ENCODE measurements at places on chromosomes 6 and 20.

- DNase-seq: no peak
Measured at GRCh38 chr6:135147637-135148592, 33.2 kb upstream of the MYB start.

DNA sequence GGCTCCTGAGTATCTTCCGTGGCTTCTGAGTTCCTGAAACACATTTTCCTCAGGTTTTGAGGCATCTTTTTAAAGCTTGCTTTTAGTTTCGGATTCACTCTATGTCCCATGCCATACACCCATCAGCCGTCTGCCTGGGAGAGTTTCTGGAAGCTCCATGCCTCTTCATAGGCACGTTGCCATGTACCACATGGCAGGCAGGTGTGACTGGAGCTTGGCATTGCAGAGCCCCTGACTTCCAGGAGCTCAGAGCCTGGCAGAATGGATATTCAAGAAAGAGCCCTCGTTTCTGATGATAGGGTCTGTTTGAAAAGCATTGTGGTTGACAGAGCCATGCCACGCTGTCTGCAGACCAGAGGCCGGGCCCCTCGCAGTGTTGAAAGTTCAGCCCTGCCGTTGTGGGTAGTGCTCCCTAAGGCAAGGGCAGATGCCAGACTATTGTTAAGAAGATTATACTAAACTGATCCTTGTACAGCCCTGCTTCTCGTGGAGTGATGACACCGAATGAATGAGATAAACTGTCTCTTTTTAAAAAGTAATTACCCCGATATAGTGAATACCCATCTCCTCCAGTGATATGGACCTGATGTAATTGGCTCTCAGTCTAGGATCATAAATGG lies 100.0 kb downstream of the RPP40 start:
- DNase-seq: no peak

DNA sequence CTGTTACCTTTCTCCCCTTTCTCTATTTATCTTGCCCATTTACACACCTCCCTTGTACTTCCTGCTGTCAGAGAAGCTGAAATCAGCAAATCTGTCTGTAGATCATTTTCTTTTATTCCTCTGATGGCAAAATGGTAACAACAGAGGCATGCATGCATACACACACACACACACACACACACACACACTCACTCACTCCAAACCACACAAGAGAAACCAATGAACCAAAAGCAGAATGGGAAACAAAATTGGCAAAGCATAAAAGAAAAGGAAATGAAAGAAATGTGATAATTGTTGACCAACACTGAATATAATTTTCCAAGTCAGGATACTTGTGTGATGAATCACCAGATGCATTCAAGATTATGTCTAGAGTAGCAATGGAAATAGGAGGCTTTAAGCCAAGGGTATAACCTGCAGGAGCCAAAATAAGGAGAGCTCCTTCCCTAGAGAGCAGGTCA lies 172.4 kb downstream of the PLCB4 start:
- DNase-seq: no peak

DNA sequence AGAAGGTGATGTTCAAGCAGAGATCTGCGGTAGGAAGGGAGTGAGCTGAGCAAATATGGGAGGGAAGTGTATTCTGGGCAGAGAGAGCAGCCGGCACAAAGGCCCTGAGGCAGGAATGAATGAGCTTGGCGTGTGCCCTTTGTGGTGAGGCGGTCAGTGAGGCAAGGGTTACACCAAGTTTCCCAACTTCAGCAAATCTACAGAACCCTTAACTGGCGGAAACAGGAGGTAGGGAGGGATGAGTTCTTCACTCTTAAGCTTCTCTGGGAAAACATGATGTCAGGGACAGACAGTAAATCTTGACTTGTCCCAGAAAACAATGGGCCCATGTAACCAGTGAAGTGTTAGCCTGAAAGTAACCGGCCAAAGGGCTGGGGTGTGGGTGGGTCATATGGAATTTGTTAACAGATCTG lies 97.1 kb upstream of the PTPN1 start:
- DNase-seq: no peak

- no peak for DNase-seq
Measured at GRCh38 chr6:20028143-20028542, 184.1 kb downstream of the MBOAT1 start.

DNA sequence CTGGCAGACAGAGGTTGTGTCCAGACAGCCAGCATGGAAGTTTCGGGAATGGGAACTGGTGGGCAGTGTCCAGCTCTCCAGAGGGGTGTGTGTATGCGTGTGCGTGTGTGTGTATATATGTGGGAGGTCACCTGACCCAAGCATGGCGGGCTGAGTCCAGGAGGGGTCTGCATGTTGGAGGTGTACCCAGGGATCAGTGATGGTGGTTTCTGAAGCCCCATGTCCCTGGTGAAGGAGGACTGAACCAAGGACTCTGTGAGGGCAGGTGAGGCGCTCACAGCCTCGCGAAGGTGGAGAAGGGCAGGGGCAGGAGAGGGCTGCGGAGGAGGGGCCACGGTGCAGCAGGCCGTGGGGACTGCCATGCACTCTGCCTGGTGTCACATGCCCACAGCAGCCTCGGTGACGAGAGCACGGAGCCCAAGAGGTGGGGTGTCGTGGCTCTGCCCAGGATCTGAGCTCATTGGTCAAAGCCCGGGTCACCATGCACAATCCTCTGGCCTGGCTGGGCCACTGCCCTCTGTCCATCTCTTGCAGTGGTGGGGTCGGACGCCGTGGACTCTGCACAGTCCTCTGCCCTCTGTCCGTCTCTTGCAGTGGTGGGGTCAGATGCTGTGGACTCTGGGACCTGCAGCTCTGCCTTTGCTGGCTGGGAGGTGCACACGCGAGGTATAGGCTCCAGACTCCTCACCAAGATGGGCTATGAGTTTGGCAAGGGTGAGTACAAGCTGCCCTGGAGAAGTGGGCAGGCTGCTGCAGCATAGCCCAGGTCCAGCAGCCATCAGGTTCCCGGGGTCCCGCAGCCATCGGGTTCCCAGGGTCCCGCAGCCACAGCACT lies 2.1 kb upstream of the LIME1 start:
- DNase-seq: no peak

- DNase-seq: no peak
Measured at GRCh38 chr20:37540001-37540400, 12.3 kb upstream of the BLCAP start.

GRCh38 chr6:35370785-35371493 lies 28.6 kb downstream of the PPARD start:
- DNase-seq: no peak

DNA sequence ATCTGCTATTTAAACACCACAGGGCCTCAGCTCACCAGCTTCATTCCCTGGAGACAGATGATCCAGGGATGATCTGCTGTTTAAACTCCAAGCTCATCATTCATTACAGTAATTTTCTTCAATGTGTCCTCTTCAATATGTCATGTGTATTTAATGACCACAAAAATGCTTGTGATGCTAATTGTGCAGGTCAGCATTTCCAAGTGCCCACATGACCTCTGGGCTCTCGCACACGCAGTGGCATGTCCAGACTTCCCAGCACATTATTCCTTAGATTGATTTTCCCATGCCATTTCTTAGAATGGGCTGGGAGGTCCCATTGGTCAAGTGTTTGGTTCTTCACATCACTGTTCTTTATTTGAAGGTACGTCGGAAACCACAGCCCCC lies 434.4 kb downstream of the HAO1 start:
- DNase-seq: no peak

DNA sequence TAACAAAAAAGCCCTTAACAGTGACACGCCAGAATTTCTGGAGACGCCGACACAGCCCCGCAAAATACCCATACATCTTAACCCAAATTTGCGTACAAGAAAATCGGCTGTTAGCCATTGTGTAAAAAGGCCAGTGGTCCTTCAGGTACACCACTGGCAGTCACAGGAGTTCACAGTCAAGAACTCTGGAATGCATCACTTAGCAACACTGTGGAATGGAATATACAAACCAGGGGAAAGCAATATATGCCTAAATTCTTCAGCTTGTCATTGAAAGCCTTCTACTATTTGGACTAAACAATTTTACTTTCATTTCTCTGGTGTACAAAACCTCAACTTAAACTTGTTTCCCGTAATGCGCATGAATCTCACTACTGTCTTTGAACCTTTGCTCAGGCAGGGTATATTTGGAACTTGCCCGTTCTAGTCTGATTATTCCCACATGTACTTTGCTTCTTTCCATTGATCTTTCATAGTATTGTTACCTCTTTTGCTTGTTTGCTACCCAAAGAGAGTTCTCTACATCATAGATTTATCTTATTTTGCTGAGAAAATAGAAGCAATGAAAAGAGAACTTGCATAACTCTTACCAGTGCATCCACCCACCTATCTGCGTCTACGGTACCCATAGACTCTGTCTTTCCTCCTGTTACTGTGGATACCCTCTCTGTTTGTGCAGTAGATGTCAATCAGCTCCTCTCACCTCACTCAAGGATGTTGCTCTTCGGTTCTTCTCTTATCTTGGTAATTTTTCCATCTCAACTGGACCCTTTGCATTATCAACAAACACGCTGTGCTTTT lies at the start of gene ARMH2:
TSS of gene ARMH2 (minus strand) at position 178 of the 801 bp plus-strand sequence. CDS start at position 118, 60 bp downstream.
- DNase-seq: no peak

DNA sequence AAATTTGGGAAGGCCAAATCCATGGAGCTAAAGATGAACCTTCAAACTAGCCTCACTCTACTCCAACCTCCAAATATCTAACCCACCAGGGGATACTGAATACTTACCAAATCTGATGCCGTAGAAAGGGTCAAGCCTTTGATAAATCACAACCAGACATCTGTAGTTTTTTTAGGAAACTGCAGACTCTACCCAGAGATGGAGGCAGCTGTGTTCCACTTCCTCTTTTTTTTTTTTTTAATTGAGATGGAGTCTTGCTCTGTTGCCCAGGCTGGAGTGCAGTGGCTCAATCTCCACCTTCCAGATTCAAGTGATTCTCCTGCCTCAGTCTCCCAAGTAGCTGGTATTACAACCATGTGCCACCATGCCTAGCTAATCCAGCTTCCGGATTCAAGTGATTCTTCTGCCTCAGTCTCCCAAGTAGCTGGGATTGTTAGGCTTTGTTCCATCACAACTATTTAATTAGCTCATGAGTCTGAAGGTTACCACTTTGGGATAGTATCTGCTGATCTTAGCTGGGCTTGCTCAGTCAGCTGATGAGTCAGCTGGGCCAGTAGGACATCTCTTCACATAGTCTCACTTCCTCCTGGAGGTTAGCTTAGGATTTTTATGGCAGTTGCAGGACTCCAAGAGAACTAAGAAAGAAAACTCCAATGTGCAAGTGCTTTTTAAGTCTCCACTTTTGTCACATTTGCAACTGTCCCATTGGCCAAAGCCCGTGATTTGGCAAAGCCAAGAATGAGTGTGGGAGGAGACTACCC lies 13.3 kb downstream of the FRK start:
- DNase-seq: no peak

- DNase-seq: no peak
Measured at GRCh38 chr6:138752017-138752416, 21.6 kb upstream of the CCDC28A start.

- DNase-seq: no peak
Measured at GRCh38 chr20:46060301-46060881, 29.4 kb downstream of the NCOA5 start.

GRCh38 chr6:26233649-26234420 lies 131.2 kb upstream of the BTN3A2 start:
- no peak for DNase-seq

DNA sequence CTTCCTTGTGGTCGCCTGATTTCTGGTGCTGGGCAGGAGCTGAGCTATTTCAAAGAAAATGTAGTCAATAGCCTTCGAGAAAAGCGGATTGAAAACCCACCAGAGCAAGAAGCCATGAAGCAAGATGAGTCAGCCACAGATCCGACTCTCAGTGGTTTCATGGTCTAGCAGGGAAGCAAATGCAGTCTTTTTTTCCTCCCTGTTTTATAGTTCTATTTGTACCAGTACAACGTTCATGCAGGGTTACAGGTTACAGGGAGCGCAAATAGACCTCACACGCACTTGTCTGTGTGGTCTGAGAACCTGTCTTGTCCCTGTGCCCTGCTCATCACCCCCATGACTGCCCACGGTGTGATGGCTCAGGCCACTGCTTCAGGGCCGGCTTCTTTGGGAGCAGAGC lies 309.8 kb upstream of the SUPT3H start:
- DNase-seq: no peak

- DNase-seq: no peak
Measured at GRCh38 chr6:47303342-47303741, 6.4 kb downstream of the TNFRSF21 start.

DNA sequence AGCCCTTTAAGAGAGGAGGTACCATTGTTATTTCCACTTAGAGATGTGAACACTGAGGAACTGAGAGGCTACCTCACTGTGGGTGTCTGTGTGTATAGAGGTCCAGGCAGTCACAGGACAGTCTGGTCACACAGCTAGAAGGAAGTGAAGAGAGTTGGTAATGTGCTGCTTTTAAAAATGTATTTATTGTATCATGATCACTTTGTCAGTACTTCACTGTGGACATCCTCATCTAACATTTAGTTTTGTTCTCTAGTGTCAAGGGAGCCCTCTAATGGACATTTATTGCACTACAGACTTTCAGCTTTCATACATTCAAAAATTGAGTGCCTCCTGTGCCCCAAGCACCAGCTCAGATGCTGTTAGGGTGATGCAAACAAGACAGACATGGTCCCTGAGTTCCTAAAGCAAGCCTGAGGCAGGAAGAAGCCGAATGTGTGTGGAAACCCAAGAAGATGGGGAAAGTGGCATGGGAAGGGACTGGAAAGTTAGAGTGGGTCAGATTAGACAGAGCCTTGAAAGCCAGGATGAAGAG lies 123.0 kb downstream of the SLC16A10 start:
- no peak for DNase-seq

- no peak for DNase-seq
Measured at GRCh38 chr20:50625986-50626677, 65.2 kb downstream of the RIPOR3 start.

DNA sequence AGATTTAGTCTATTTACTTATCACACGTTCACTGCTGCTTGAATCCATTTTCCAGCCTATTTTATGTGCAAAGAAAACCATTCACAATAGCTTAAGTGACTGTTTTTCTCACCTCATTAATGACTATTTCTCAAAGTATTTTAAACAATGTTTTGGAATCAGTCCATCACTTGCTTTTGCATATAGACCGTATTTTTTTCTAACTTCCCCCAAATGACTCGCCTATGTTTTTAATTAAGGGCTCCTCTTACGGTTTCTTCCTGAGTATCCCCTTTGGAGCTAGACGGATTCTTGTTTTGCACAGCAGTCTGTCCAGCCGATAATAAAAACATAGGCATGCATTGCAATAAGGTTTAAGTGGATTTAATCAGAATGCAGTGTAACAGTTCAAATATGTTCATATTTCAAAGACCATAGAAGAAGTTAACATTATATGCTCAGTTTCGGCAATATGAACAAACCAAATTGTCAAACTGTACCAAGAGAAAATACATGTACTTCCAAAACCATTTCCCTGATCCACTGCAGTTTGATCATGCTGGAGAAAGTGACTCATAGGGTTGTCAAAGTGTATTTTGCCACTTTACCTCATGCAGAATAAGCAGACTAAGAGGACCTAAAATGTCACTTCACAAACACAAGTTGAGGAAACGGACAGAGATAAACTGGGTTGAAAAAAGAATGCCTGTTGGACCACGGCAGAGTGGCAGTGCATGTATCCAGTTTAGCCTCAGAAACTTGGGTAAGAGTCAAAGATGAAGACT lies 66.4 kb downstream of the HMGN3 start:
- no peak for DNase-seq

DNA sequence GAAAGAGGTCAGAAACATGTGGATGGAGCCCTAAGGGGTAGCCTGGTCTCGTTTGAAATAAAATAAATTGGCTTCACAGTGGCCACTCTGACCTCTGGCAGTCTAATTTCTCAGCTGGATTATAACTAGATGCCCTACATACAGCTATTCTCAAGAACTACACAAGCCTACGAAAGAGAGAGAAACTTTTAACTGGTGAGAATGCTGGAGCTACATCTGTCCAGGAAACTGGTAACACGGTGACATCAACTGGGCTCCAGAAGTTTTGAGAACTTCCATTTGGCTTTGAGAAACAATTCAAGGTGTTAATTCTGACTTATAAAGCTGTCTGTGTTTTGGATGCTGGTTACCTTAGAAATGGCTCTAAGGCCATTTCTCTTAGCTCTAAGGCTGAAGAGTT lies 187.3 kb upstream of the TENT5A start:
- no peak for DNase-seq
